ENCODE measurements at places on chromosomes 7 and 10.
A peak's percentile ranks its signal among the peaks of the same experiment; 100 is the strongest.

DNA sequence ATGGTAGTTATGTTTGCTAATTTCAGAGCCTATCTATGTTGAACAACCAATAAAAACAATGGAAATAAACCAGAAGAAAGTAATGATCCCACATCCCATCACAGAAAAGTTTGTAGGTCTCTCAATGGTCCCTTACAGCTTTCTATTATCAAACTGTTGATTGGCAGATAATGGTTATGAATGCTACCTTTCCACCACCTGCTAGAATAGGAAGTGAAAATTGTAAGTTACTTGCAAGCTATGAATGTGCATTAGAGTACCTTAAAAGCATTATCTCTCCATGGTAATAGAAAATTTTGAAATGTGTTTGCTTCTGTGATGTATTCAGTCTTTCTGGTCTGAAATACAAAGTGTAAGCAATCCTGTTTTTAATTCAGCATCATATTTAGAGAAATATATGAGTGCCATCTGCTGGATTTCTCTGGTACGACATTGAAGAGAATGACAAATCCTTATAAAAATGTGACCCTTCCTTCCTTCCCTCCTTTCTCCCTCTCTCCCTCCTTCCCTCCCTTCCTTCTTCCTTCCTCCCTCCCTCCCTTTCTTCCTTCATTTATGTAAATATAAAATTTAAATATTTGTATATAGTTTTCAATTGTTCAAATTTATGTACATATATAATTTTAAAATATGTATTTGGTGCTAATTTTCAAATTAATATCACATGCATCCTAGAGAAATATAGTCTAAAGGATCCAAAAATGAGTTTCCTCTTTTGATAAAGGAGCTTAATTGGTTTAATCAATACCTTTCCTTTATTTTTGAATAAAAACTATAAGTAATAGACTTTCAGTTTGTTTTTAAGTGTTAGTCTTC, 41.4 kb upstream of the PNLIPRP3 start:
- DNase-seq: peak; percentile 16

- DNase-seq: no peak
Observed at GRCh38 chr10:100154666-100155065, 31.2 kb downstream of the ERLIN1 start.

- no peak for DNase-seq
Observed at GRCh38 chr10:72089618-72090017, 1.3 kb upstream of the SPOCK2 start.

- no peak for DNase-seq
Observed at GRCh38 chr10:43254881-43255633, 11.8 kb downstream of the RASGEF1A start.

- DNase-seq: no peak
Observed at GRCh38 chr7:155706376-155706775, 61.9 kb downstream of the RBM33 start.

DNA sequence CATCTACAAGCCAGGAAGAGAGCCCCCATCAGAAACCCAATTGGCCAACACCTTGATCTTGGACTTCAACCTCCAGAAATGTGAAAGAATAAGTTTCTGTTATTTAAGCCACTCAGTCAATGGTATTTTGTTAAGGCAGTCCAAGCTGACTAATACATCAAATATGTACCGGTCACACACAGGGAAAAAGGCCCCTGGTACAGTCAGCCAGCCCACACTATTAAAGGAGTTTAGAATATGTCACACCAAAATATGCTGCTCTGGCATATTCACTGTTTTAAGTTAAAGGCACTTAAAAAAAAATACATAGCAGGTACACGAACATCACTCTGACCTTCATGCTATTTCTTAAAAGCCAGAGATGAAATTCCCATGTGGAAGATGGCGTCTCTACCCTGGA, 15.2 kb upstream of the CDCA7L start:
- DNase-seq: peak; percentile 76

- peak; percentile 79 for DNase-seq
Observed at GRCh38 chr7:55109404-55110167, 90.8 kb downstream of the EGFR start.

DNA sequence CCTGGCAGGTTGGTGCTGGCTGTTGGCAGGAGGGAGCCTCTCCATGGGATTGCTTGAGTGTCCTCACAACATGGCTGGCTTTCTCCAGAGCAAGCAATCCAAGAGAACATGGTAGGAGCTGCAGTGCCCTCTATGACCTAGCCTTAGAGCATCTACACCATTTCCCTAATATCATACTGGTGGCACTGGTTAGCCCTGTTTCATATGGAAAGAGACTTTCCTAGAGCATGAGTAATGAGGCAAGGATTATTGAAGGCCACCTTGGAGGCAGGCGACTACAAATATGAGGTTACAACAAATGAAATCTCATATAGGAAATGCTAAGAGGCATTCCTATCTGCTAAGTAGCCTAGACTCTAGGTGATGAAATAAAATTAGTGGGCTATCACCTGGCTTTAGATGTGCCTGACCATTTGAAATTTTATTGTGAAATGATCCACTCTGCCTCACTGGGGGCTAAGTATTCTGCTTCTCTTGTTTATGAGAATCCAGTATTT, 153.6 kb downstream of the RGS10 start:
- DNase-seq: no peak

DNA sequence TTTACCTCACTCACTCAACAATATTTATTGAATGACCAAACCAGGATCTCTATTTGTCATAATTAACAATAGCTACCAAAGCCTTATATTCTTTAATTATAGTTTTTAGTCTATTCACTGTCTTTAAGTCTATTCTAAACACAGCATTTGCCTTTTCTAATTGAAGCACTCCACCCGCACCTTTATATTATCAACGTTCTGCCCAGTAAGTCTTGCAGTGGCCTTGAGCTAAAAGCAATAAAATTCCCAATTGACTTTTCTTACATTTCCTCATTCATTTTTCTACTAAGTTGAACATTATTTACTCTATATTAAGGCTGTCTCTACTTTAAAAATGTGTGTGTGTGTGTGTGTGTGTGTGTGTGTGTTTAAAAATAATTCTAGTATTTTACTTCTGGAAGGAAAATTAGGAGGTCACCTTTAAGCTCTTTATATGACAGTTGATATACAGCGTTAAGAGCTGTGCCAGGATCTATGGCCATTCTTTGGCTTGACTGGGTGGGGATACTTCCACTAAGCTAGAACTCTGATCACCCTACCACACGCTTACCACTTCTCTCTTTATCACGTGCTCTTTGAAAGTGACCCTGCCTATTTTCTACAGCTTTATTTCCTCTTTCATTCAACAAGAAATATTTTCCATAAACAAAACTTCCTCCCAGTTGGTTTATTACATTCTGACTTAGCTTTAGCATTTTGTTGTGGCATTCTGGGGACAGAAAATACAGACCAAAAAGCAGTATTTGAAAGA, 8.8 kb downstream of the PAPSS2 start:
- no peak for DNase-seq

DNA sequence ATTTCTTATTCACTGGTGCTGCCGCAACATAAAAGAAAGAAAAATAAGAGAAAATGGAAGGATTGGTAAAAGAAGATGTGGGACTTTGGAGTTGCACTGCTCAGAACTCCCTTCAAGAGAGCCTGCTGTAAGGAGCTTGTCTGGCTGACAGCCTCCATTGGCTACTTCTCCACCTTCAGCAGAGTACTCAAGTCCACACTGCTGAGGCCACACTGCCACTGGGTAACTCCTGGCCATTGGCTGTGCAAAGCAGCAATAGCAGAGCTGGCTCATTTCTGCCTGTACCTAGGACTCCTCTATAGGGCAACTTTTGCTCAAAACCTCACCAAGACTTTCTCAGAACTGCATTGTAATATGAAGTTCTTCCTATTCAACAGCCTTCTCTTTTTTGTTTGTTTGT, 38.7 kb upstream of the PCLO start:
- no peak for DNase-seq

GRCh38 chr10:123673198-123673597, 7.0 kb downstream of the GPR26 start:
- no peak for DNase-seq

GRCh38 chr7:146764458-146764857, 647.9 kb downstream of the CNTNAP2 start:
- no peak for DNase-seq

DNA sequence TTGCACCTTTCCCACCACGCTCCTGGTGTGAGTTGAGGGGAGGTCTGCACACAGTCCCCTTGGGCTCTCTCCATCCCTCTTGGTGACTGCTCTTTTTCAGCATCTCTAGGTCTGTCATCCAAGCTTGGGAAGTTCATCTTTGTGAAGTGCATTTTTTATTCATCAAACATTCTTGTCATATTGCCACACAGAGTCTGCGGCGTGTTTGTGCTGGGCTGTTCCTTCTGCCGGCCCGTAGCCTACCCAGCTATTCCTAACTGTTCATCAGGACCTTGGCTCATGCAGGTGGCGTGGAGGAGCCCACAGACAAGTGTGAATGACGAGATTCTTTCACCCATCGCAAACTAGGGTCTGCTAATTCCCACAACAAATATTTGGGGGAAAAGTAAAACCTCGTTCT, 164.8 kb downstream of the RTKN2 start:
- no peak for DNase-seq

GRCh38 chr10:51433949-51434475, 265.4 kb downstream of the CSTF2T start:
- DNase-seq: no peak

GRCh38 chr7:4738711-4739527, 36.5 kb upstream of the AP5Z1 start:
- peak; percentile 17 for DNase-seq

DNA sequence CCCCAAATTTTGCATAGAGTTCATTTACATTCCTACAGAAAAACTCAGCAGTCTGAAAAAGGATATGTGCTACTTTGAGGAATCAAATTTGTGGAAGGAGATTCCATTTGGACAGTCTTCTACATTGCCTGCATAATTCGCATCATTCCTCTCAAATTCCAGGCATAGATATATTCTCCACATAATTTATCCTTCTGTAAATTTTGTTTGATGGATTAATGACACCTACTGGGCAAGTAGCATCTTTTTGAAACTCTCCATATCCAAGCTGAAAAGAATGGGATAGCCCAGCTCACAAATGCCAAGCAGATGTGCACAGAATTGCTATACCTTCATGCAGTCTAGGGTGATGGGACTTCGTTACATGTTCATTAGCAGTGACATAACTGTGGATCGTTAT, 515.3 kb downstream of the AUTS2 start:
- DNase-seq: no peak

GRCh38 chr7:20385126-20385525, 54.4 kb downstream of the ITGB8 start:
- peak; percentile 67 for DNase-seq

GRCh38 chr7:73770002-73770859, at the start of gene CLDN3:
Gene CLDN3 (minus strand): TSS chr7:73770270. CDS start chr7:73770049, 221 bp downstream.
- DNase-seq: no peak

GRCh38 chr7:134622303-134622995, 24.2 kb upstream of the BPGM start:
- DNase-seq: no peak

GRCh38 chr7:55449205-55449991, 84.3 kb downstream of the LANCL2 start:
- no peak for DNase-seq

DNA sequence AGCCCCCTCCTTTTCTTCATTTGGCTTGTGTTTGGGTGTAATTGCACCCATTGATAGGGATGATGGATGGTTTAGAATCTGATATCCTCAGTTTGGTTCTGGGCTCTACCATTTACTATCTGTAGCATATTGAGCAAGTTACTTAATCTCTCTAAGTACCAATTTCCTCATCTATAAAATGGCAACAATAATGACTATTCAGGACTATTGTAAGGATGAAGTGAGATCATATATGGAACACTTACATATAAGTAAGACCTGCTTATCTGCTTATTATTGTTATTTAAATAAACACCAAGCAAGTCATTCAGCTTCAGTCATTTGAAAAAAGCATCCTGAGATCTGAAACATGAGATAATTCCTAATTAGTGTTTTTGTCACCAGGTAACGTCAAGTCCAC, 127.0 kb downstream of the SEC23IP start:
- no peak for DNase-seq

DNA sequence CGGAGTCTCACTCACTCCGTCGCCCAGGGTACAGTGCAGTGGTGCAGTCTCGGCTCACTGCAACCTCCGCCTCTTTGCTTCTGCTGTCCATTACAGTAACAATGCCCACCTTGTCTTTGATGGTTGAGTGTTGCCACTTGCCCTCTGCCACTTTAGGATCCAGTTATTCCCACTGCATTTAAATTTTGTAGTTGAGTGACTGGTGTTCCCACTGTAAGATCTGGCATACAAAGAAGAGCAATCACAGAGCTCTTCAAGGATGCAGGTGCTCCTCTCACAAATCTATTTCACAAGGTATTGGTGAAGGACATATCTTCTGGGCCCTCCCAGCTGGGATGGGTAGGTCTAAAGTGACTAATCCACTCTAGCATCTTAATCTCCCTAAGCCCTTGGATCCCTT, 12.6 kb downstream of the PTER start:
- DNase-seq: no peak

GRCh38 chr7:70591643-70592042, 540.3 kb upstream of the GALNT17 start:
- no peak for DNase-seq

- no peak for DNase-seq
Observed at GRCh38 chr10:112166800-112167199, 16.8 kb downstream of the GPAM start.

- DNase-seq: peak; percentile 2
Observed at GRCh38 chr7:153087498-153087897, 327.9 kb downstream of the ACTR3B start.

DNA sequence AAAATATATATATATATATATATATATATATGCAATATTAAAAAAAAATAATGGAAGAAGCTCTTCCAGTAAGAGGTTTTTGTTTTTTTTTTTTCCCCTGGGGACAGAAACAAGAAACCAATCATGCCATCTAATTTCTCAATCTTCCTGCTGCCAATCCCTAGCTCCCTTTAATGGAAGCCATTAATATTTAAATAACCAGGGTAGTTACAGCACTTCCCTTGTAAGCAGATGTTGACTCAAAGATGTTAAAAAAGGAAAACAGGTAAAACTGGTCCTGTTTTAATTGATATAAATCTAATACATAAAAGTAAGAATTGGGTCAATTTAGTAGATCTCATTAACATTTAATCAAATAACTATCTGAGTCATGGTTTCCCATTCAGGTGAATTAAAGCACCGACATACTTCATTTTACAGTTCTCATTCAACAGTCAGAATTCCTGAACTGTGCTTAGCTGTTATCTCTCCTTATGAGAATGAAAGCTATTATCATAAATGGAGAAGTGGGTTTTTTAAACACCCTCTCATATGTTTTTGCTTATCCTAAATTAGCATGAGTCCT, 22.6 kb downstream of the CPVL start:
- DNase-seq: no peak

DNA sequence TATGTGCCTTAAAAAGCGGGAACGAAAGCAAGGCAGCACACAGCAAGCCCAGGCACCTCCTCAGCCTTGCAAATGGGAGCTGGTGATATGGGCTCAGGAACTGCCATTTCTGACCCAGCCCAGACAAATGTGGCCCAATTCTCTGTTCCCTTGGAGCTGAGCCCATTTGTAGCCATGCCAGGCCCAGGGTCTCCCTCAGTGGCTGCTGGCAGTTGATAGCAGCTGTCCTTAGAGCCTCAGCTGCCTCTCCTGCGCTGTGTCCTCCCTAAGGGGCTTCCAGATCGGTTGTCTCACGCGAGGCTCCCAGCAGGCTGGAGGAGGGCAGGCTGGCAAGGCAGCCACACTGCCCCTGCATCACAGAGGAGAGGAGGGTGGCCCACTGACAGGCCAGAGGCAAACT, 275.8 kb downstream of the KCNMA1 start:
- DNase-seq: no peak

- peak; percentile 74 for DNase-seq
Observed at GRCh38 chr10:63504145-63504881, 16.9 kb upstream of the REEP3 start.
